ENCODE measurements at places on chromosomes 7 and 10.

- no peak for DNase-seq
These were observed 45.7 kb downstream of the BPGM start for GRCh38 chr7:134692344-134692705.

- no peak for DNase-seq
These were observed 348.7 kb upstream of the HPS1 start for GRCh38 chr10:98795467-98795866.

DNA sequence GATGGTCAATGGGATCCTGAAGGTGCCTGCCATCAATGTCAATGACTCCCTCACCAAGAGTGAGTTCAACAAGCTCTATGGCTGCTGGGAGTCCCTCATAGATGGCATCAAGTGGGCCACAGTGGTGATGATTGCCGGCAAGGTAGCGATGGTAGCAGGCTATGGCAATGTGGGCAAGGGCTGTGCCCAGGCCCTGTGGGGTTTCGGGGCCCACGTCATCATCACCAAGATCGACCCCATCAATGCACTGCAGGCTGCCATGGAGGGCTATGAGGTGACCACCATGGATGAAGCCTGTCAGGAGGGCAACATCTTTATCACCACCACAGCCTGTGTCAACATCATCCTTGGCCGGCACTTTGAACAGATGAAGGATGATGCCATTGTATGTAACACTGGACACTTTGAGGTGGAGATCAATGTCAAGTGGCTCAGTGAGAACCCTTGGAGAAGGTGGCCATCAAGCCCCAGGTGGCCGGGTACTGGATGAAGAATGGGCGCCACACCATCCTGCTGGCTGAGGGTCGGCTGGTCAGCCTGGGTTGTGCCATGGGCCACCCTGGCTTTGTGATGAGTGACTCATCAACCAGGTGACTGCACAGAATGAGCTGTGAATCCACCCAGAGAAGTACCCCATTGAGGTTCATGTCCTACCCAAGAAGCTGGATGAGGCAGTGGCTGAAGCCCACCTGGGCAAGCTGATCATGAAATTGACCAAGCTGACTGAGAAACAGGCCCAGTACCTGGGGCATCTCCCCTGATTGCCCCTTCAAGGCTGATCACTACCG is 63.0 kb upstream of the ANTXRL start:
- DNase-seq = no peak

- DNase-seq = no peak
These were observed 1.3 kb downstream of the FAM20C start for GRCh38 chr7:193481-194251.

DNA sequence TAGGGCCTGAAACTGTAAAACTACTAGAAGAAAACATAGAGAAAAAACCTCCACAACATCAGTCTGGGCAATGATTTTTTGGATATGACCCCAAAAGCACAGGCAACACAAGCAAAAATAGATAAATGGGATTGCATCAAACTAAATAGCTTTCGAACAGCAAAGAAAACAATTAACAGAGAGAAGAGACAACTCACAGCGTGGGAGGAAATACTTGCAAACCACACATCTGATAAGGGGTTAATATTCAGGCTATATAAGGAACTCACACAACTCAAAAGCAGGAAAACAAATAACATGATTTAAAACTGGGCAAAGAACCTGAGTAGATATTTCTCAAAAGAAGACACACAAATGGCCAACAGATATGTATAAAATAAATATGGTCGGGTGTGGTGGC is 7.7 kb upstream of the GSTK1 start:
- DNase-seq = no peak

GRCh38 chr7:22291977-22292376 is 65.0 kb downstream of the RAPGEF5 start:
- no peak for DNase-seq

- no peak for DNase-seq
These were observed 58.8 kb downstream of the CAV1 start for GRCh38 chr7:116583653-116584052.

GRCh38 chr7:149218469-149219420 is 20.7 kb upstream of the ZNF212 start:
- no peak for DNase-seq

- DNase-seq = no peak
These were observed 107.2 kb upstream of the NPTX2 start for GRCh38 chr7:98509836-98510235.

- no peak for DNase-seq
These were observed 129.0 kb downstream of the CDH23 start for GRCh38 chr10:71525721-71526120.

- DNase-seq = no peak
These were observed 85.3 kb upstream of the CCDC6 start for GRCh38 chr10:59991661-59992060.

DNA sequence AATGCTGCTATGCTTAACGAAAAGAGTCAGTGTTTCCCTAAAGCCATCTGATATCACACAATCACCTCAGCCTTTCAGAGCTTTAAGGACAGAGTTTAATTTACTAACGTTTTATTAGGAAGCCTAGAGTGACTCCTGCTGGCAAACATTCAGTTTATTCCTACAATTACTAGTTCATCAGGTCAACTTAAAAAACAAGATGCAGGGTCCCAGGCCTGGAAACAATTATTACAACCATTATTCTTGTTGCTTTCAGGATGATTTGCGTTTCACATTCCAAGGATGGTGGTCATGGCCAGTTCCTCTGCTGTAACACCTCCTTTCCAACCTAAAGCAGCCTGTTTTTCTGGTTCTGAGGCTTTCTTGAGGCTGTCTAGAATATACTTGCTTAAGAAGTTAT is 1.5 kb upstream of the FAM53B start:
- no peak for DNase-seq

DNA sequence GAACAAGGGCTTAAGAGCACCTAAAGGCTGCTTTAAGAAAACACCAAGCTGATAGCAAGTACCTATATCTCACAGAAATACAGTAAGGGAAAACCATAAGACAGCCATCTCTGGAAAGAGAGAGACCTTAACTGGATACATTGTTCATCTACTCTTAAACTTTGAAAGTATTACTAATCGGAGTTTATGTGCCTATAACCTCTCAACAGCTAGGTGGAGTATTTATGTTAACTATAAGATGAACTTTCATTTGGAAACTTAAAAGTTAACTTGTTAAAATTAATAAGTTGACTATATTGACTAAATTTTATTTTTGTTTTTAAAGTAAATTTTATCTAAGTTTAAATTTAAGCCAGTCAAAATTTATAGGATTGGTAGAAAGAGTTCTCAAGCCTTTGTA is 90.6 kb downstream of the USP6NL start:
- DNase-seq = no peak

GRCh38 chr10:92572362-92573090 is 1.4 kb downstream of the IDE start:
- no peak for DNase-seq

GRCh38 chr10:106708506-106708905 is 456.0 kb downstream of the SORCS1 start:
- DNase-seq = no peak

DNA sequence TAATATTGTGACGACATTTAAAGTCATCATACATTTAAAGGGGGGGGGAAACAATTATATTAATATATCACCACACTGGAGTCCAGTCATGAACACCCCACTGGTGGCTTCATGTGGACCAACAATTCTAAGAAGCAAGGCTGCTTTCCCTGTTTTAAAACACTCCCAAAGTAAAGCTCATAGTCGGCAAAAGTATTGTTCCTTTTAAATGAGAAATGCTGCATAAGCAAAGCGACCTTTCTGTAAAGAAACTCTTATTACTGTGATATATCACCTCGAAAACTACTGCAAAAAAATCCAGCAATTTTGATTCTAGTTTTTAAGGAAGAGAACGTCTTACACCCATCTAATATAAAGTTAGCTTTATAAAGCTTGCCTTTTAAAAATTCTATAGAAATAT is 112.8 kb downstream of the DOCK4 start:
- no peak for DNase-seq

GRCh38 chr7:32163141-32163806 is 93.1 kb upstream of the PDE1C start:
- DNase-seq = no peak

DNA sequence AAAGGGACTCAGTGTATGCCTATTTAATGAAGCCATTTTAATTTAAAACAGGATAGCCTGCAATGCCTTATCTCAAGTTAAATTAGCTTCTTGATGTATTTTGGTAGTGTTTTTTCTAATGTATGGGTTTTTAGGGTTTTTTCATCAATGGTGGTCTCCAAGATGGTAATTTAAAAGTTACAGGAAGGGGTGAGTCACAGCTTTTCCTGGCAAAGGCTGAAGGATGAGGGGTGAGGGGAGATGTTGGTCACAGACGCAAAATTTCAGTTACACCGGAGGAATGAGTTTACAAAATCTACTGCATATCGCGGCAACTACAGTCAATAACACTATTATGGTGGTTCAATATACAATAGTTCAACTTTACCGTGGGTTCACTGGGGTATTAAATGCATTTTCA is 31.6 kb downstream of the CCDC3 start:
- no peak for DNase-seq

DNA sequence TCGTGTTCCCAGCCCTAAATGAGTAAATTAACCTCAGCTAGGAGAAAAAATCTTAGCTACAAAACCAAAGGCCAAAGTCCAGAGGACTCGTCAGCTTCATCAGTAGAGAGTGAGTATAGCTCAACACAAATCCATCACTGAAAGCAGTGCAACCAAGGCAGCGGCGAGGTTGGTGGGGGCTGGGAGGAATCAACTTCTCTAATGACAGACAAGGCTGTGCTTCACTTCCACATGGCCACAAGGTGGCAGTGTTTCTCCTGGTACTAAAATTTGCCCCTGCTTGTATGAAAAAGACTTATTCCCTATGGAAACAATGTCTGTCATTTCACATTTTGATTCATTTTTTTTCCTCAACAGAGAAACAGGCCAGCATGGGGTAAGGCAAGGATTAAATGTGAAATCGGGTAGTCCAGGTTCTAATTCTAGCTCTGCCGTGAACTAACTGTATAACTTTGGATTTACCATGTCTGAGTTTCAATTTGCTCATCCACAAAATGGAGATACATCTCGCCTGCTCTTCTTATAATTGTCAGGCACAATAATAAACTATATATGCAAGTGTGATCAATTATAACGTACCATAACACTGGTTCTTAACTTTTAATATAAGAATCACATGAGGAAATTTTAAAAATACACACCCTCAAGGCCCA is 39.3 kb downstream of the FAS start:
- DNase-seq = peak; percentile 56

- no peak for DNase-seq
These were observed 201.0 kb upstream of the IMMP2L start for GRCh38 chr7:111763221-111763801.

GRCh38 chr7:47455872-47456185 is 126.1 kb downstream of the TNS3 start:
- no peak for DNase-seq

GRCh38 chr10:102452672-102453340 is 1.5 kb upstream of the C10orf95 start:
- no peak for DNase-seq

DNA sequence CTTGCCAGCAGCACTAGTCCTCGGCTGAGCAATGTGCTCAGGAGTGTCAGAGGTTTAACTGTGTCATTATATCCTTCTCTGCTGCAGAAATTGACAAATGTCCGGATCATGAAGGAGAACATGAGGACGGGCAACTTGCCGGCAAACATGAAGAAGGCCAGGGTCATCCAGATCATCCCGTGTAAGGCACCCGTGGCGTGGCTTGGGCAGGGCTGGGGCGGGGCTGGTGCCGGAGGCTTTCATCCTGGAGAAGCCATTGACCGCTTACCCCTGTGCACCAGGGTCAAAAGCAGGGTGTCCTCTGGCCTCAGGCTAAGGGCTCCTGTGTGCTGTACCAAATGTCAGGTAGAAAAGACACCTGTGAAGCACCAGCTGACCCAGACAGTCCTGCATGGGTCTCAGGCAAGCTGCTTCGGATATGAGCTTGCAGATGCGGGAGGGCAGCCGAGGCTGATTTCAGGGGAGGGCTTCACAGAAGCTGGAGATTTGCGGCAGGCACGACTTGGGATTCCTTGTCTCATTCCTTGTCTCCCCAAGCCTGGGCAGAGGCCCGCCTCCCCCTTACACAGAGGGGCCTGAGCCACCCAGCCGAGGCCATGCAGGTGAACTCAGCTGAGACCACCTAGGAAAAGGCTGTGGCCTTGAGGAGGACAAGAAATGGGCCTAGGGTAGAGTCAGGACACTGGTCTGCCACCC is 55.4 kb downstream of the MKI67 start:
- no peak for DNase-seq

Measured in activated CD4-positive, alpha-beta T cell treated with anti-CD3 and anti-CD28 coated beads for 1 hour (primary cell).